ENCODE measurements at places on chromosomes 3 and 15.
A peak's percentile ranks its signal among the peaks of the same experiment; 100 is the strongest.

DNA sequence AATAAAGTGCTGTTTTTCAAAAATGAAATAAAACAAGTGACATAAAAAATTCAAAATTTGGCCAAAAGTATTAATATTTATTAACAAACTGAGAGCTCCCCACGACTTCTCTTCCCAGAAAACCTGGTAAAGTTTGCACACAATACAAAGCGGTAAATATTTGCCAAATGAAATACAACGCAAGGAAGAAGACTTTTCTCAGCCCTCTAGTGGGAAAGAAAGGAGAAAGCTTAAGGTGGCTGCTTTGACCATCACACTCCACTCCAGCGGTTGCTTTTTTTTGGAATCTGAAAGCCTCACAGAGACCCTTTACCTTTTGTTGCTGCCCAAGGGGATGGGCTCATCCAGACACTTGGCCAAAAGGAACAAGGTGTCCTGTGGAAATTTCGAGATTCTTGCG, 1.1 kb upstream of the GK5 start:
- no peak overlapping the region for H3K27ac ChIP-seq
- H3K4me3 ChIP-seq, result no peak overlapping the region
- DNase-seq, result no peak
- H3K27me3 ChIP-seq, result no peaks in the 10 kb centered on the region
- H3K36me3 ChIP-seq, result peaks cover 4% of the 10 kb centered on the region
- H3K4me1 ChIP-seq, result peaks cover 21% of the 10 kb centered on the region

GRCh38 chr3:160078533-160078932, 89.9 kb downstream of the IL12A start:
- no peak overlapping the region for H3K27ac ChIP-seq
- H3K4me3 ChIP-seq, result no peak overlapping the region
- H3K4me1 ChIP-seq, result no peaks in the 10 kb centered on the region
- no peaks in the 10 kb centered on the region for H3K36me3 ChIP-seq
- DNase-seq, result no peak

DNA sequence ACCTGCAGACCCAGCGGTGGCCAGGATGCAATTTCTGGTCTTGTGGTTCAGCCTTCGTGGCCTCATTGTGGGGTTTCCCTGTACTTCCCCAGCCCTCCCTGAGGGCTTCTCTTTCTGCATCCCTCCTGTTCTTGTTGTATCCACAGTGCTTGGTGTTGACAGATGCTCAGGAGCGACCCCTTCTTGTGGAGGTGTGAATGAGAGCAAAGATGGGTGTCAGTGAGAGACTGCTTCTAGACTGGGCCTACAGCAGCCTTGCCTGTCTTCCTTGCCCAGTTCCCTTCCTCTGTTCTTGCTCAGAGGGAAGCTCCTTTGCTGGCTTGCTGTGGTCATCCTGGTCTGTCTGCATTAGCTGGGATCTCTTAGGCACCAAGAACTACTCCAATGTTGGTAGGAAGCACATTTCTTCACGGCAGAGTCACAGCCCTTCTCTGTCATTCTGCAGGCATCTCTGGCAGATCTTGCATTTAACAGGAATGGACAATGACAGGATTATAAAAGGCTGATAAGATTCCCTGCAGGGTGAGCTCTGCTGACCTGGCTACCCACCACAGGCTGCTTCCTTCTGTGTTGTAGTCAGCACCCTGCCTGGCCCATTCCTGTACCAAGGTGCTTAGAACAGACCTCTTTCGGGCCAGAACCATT, 317.8 kb upstream of the C2CD4B start:
- H3K4me3 ChIP-seq, result no peak overlapping the region
- H3K4me1 ChIP-seq, result no peaks in the 10 kb centered on the region
- H3K27ac ChIP-seq, result no peak overlapping the region
- H3K36me3 ChIP-seq, result no peaks in the 10 kb centered on the region
- peaks cover 55% of the 10 kb centered on the region for H3K27me3 ChIP-seq
- no peak for DNase-seq

DNA sequence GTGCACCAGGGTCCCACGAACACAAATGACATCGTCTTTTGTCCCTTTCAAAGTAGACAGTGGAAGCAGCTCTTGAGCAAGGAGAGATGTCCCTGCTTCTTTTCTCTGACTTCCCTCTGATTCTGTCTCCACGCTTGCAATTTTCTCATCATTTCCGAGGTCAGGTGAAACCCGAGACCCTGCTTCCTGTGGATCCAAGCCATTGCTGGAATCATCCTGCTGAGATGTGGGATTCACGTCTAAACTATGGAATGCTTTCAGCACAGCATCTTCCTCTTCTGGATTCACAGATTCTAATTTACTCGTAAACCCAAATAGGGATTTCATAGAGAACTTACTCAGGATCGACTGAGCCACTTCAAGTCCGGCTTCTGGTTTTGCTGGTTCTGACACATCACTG, 127.1 kb downstream of the FMN1 start:
- H3K27me3 ChIP-seq, result no peaks in the 10 kb centered on the region
- H3K4me3 ChIP-seq, result peak overlapping the region; percentile 69
- H3K27ac ChIP-seq, result no peak overlapping the region
- H3K36me3 ChIP-seq, result peaks cover 16% of the 10 kb centered on the region
- H3K4me1 ChIP-seq, result peaks cover 36% of the 10 kb centered on the region

DNA sequence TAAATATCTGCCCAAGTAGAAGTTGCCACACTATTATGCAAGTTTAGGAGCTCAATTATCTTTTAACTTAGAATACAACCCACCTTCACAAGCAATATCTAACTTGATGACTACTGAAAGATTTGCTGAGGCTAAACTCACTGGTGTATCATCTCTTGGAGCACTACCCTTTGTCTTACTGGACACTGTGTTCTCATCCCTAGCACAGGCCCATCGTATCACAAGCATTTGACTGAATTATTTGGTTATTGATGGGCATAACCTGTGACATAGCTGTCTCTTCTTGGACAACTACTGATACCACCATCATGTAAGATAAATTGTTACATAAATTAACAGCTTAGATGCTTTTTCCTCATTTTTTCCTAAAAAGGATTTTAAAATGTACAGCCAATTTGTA, 216.2 kb upstream of the THBS1 start:
- H3K36me3 ChIP-seq, result no peaks in the 10 kb centered on the region
- no peak for DNase-seq
- peaks cover 67% of the 10 kb centered on the region for H3K27me3 ChIP-seq
- H3K27ac ChIP-seq, result no peak overlapping the region
- H3K4me1 ChIP-seq, result no peaks in the 10 kb centered on the region

DNA sequence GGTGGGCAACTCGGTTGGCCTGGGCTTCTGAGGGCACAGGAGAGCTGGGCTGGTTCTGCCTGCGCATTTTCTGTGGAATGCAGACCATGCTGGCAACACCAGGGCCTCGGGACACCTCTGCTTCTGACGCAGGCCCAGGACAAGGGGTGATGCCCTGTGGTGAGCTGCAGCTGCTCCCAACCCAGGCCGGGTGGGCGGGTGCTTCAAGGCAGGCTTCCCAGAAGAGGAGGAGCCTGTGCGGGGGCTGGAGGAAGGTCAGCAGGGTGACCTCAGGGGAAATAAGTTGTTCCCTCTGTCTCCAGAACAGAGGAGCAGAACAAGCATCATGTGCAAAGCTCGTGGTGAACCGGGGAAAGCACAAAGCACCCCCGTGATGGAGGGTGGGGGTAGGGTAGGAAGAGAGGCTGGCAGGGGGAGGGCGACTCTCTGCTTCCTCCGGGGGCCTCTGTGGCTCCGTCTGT, 11.0 kb upstream of the PLXNA1 start:
- H3K4me3 ChIP-seq, result no peak overlapping the region
- DNase-seq, result no peak
- no peaks in the 10 kb centered on the region for H3K4me1 ChIP-seq
- peaks cover 28% of the 10 kb centered on the region for H3K27me3 ChIP-seq
- H3K27ac ChIP-seq, result no peak overlapping the region

DNA sequence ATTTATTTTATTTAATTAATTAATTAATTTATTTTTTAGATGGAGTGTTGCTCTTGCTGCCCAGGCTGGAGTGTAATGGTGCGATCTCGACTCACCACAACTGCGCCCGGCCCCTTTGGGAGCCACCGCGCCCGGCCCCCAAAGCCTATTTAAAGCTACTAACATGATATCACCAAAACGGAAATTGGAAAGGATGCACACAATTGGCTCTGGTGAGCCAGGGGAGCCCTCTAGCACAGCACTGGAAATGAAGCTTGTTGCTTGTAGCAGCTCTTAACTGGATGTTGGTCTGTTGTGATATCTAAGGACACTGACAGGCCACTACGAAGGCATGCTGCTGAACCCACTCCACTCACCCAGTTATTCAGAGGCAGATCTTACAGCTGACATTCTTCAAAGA, 104.5 kb downstream of the IGF2BP2 start:
- no peaks in the 10 kb centered on the region for H3K36me3 ChIP-seq
- peaks cover 81% of the 10 kb centered on the region for H3K27me3 ChIP-seq
- no peak overlapping the region for H3K27ac ChIP-seq
- no peak overlapping the region for H3K4me3 ChIP-seq
- DNase-seq, result no peak

Data from central memory CD8-positive, alpha-beta T cell (primary cell).